Astrocyte (in vitro differentiated cells and primary cell): ENCODE measurements at places on chromosomes 7 and 10. TPM values are rescaled to one million over a fixed set of nuclear protein-coding genes. Genes with fewer than 3 reads are reported as not detected.

DNA sequence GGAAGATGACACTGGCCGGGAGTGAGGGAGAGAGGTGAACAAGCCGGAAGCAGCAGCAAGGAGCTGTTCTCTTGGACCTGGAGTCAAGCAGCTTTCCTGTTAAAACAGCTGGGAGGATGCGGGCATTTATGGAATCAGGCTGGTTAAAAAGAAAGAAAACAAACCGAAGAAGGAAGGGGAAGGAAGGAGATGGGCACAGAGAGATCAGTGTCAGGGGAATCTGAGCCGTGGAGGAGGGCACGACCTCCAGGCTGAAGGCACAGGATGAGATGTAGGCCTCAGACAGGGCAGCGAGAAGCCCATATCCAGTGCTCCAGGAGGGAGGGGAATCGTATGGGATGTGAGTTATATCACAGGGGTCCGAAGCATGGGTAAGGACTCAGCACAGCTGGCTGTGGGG, 105.9 kb upstream of the RHEB start:
- DNase-seq: no peak
- H3K4me1 ChIP-seq: peaks cover 24% of the 10 kb centered on the region
- no peaks in the 10 kb centered on the region for H3K27me3 ChIP-seq
- H3K4me3 ChIP-seq: no peak overlapping the region

DNA sequence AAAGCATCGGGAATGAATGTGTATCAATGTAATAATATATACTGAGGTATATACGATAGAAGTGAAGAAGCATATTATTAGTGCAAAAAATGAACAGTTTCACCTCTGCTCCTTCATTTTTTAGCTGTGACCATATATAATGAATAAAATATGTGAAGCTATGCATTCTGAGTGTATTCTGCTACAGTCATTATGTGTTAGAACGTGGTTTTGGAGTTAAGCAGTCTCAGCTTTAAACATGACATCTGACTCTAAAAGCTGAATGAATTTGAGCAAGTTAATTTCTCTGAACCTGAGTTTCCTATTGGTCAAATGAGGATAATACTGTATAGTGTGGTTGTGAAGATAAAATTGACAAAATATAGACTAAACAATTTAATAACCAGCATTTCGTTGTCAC, 358.1 kb downstream of the SUGCT start:
- no peaks in the 10 kb centered on the region for H3K4me1 ChIP-seq
- DNase-seq: no peak
- H3K36me3 ChIP-seq: no peaks in the 10 kb centered on the region
- no peak overlapping the region for H3K4me3 ChIP-seq
- no peaks in the 10 kb centered on the region for H3K27me3 ChIP-seq
- no peak overlapping the region for H3K27ac ChIP-seq

- H3K4me1 ChIP-seq: no peaks in the 10 kb centered on the region
- H3K27me3 ChIP-seq: no peaks in the 10 kb centered on the region
- no peak overlapping the region for H3K27ac ChIP-seq
- no peak for DNase-seq
- no peaks in the 10 kb centered on the region for H3K36me3 ChIP-seq
Observed at GRCh38 chr10:129048513-129048912, 418.5 kb upstream of the MGMT start.

DNA sequence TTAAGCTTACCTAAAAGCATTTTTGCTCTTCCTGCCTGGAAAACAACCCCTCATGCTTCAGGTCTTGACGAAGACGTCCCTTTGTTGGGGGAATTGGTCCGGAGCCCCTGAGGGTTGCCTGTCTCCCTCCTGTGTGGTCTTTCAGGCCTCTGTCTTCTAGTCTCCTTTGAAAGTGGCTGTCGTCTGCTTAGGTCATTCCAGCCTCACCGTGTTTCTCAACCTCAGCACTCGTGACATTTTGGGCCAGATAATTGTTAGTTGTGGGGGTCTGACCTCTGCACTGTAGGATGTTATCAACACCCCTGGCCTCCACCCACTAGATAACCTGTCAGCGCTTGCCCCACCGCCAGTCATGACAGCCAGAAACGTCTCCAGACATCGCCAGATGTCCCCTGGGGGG, 219.1 kb downstream of the TCF7L2 start:
- no peaks in the 10 kb centered on the region for H3K27me3 ChIP-seq
- no peaks in the 10 kb centered on the region for H3K4me1 ChIP-seq
- no peak overlapping the region for H3K4me3 ChIP-seq
- H3K27ac ChIP-seq: no peak overlapping the region
- no peak for DNase-seq
- H3K36me3 ChIP-seq: peaks cover 4% of the 10 kb centered on the region

- no peaks in the 10 kb centered on the region for H3K36me3 ChIP-seq
- peak; percentile 41 for DNase-seq
- H3K4me3 ChIP-seq: no peak overlapping the region
- peaks cover 33% of the 10 kb centered on the region for H3K4me1 ChIP-seq
Observed at GRCh38 chr7:138876326-138876725, 78.3 kb upstream of the ATP6V0A4 start.

DNA sequence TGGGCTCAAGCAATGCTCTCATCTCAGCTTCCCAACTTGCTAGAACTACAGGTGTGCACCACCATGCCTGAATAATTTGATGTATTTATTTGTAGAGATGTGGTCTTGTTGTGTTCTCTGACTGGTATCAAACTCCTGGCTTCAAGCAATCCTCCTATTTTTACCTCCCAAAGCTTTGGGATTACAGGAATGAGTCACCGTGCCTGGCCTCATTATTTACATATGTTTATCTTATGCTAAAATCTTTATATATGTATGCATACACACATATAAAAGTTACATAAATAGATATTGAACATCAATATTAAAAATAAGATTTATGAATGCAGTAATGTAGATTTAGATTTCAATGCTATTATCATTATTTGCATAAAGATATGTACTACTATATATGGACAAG, 1634.5 kb upstream of the LRRTM3 start:
- no peak overlapping the region for H3K4me3 ChIP-seq
- H3K4me1 ChIP-seq: no peaks in the 10 kb centered on the region
- H3K27me3 ChIP-seq: no peaks in the 10 kb centered on the region
- H3K27ac ChIP-seq: no peak overlapping the region

- no peak for DNase-seq
- H3K4me1 ChIP-seq: no peaks in the 10 kb centered on the region
- H3K27me3 ChIP-seq: no peaks in the 10 kb centered on the region
Observed at GRCh38 chr10:84117686-84118394, 21.5 kb upstream of the GHITM start.

- no peak overlapping the region for H3K4me3 ChIP-seq
- no peak overlapping the region for H3K27ac ChIP-seq
- no peak for DNase-seq
- H3K27me3 ChIP-seq: no peaks in the 10 kb centered on the region
- peaks cover 42% of the 10 kb centered on the region for H3K4me1 ChIP-seq
Observed at GRCh38 chr10:48609441-48609840, 4.6 kb upstream of the ARHGAP22 start.

DNA sequence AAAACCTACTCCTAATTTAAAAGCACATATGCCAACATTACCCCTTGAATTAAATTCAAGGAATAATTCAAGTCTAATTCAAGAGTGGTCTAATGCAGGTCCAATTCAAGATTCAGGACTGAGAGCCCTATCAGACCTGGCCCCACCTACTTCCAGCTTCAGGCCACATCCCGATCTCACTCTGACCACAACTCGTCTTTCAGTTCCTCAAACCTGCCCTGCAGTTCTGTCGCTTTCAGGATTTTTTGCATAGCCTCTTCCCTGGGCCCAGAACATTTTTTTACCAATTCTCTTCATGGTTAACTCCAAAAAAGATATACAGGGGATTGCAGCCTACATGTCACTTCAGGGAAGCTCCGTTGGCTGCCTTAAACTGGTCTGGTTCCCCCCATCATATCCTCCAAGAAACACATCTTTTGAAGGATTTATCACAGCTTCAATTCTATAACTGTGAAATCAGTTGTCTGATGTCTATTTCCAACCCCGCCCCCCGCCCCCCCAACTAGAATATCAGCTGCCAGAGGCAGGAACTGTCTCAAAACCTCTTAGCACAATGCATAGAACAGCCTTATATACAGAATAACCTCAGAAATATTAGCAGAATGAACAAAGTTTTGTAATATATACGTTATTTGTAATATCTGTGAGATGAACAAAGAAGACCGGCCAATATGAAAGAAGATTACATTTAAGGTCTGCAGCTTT, 20.8 kb downstream of the CCDC6 start:
- H3K27ac ChIP-seq: no peak overlapping the region
- no peaks in the 10 kb centered on the region for H3K4me1 ChIP-seq
- DNase-seq: no peak
- no peak overlapping the region for H3K4me3 ChIP-seq
- H3K27me3 ChIP-seq: no peaks in the 10 kb centered on the region

GRCh38 chr10:98474628-98475027, 27.9 kb upstream of the HPS1 start:
- no peaks in the 10 kb centered on the region for H3K4me1 ChIP-seq
- no peaks in the 10 kb centered on the region for H3K36me3 ChIP-seq
- DNase-seq: no peak
- H3K27me3 ChIP-seq: no peaks in the 10 kb centered on the region

EN2 gene
- total RNA-seq: not detected in 2 replicates

DKK1 gene
- 7.4 and 13.7 TPM in 2 replicates for total RNA-seq

GRCh38 chr7:70016044-70016770, 417.9 kb downstream of the AUTS2 start:
- no peak overlapping the region for H3K27ac ChIP-seq
- no peaks in the 10 kb centered on the region for H3K36me3 ChIP-seq
- H3K4me3 ChIP-seq: no peak overlapping the region
- H3K27me3 ChIP-seq: no peaks in the 10 kb centered on the region
- no peaks in the 10 kb centered on the region for H3K4me1 ChIP-seq

DNA sequence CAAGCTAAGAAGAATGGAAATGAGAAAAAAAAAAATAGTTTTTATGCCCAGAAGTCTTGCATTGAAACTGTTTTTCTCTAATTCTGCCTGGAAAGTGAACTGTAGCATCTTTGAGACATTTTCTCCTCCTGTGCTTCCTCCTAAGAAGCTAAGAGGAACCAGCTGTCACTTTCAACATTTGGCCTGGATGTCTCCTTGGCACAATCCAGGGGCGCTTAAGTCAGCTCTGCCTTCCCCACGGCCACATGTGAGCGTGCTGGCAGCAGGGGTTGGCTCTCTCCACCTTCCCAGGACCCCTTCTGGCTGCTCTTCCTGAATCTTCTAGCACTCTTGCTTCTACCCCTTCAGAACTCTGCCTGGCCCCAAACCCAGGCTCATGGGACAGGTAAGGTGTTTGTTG, 289.6 kb upstream of the ADARB2 start:
- no peaks in the 10 kb centered on the region for H3K27me3 ChIP-seq
- no peaks in the 10 kb centered on the region for H3K36me3 ChIP-seq
- no peaks in the 10 kb centered on the region for H3K4me1 ChIP-seq
- no peak for DNase-seq
- H3K27ac ChIP-seq: no peak overlapping the region

DNA sequence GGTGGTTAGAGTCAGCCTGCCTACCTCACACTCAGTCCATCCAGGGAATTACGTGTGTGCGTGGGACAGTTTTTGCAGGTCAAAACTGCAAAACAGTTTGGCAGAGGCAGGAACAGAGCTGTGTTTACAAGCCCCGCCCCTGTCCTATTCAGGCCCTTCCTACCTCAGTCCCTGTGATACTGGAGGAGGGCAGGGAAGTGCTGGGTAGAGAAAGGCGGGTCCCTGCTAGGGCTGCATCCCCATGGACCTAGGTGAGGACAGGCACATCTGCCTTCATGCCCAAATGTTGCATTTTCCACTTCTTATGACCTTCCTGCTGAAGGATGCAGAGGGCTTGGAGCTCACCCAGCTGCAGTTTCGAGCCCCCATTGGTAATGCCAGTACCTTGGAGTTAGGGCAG, 25.1 kb downstream of the SBDS start:
- H3K27ac ChIP-seq: no peak overlapping the region
- DNase-seq: no peak
- no peak overlapping the region for H3K4me3 ChIP-seq

- no peak for DNase-seq
- H3K27ac ChIP-seq: no peak overlapping the region
- no peaks in the 10 kb centered on the region for H3K36me3 ChIP-seq
- no peaks in the 10 kb centered on the region for H3K27me3 ChIP-seq
- no peaks in the 10 kb centered on the region for H3K4me1 ChIP-seq
Observed at GRCh38 chr10:128222332-128222849, 96.2 kb upstream of the MKI67 start.

SYT15B gene
- 1.5 and 1.7 TPM in 2 replicates for total RNA-seq

NT5C2 gene
- 89.4 and 113 TPM in 2 replicates for total RNA-seq

NAT16 gene
- total RNA-seq: 0.16 TPM in 1 of 2 replicates, not detected in the other

GRCh38 chr10:126252884-126253610, 135.2 kb downstream of the ADAM12 start:
- no peak overlapping the region for H3K4me3 ChIP-seq
- peaks cover 11% of the 10 kb centered on the region for H3K36me3 ChIP-seq
- peak; percentile 100 for DNase-seq
- peaks cover 26% of the 10 kb centered on the region for H3K4me1 ChIP-seq
